ENCODE measurements at places on chromosomes 1 and 21.

GRCh38 chr1:187411118-187411517 is 582.4 kb downstream of the PLA2G4A start:
- DNase-seq = no peak

DNA sequence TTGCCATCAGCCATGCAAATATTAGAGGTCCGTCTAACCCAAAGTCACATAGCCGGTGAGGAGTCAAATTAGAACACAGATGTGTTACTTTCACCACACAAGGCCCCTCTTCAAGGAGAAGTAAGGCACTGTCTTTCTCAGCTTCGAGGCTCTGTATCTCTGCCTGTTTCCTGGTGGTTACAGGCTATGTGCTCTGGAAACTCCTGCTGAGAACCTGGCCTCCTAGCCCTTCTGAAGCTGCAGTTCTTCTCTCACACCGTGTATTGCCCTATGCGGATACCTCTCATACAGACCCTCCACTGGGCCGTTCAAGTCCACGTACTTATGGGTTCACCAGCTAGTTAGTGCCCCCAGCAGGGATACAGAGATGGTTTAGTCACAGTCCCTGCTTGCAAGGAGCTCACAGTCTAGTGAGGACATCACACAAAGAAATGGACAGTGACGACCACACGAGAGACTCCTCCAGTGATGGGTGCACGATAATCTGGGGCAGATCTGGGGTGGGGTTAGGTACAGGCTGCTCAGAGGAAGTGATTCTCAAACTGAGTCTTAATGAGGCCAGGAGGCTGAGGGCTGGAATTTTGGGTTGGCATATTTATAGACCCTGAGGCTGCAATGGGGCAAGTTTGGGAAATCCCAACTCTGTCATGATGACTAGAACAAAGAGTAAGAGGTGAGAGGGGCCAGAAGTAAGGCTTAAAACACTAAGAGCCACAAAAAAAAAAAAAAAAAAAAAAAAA is 22.8 kb upstream of the ELOA start:
- DNase-seq = no peak

DNA sequence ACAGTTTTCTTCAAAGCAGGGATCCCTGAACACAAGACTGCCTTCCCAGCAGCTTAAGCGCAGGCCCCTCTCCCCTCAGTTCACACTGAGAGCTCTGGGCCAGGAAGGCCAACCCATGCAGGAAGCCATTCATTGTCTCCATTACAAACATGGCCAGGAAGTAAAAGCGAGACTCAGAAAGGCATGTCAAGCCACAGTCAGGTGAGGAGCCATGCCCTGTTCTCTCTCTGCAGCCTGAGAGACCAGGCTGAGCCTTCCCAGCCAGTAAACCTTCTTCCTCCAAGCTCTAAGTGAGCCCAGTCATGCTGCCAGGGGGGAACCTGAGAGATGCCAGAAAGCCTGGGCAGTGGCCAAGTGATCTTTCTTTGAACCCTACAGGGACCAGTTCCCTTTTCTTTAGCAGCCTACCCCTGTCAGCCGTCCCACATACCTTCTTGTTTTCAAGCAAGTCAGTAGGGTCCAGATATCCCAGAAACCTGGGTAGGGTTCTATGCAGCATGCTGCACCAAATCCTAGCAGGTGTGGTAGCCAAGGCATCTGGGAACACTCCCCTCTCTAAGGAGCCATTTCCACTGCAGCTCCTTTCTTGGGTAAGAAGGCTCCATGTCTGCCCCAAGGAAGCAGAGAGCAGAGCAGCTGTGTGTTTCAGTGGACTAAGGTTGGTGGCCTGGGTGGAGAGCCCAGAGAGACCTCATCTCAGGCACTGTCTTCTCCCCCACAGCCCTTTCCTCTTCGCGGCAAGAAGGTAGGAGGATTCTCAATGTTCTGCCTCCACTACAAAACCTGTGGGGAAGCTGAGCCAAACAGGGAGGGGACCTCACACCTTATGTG is 977 bp downstream of the TRAF3IP3 start:
- no peak for DNase-seq

GRCh38 chr1:167161242-167161641 is 59.4 kb upstream of the POU2F1 start:
- DNase-seq = no peak

DNA sequence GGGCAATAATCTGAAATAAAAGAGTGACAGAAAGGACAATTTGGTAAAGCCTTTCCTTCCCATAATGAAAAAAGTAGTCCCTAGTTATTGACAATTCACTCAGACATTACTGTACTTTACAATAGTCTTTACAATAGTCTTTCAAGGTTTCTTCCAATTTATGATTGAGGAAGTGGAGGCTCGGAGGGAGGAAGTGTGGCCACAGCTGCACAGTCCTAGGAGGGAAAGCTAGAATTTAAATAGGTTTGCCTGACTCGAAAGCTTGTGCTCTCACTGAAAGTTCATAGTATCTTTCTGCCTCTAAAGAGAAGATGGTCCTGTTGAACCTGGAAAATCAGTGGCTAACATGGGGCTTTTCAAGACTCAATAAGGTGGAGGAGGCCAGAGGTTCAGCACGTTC is 203.2 kb downstream of the SDCCAG8 start:
- DNase-seq = no peak

GRCh38 chr1:15038232-15039016 is 115.1 kb upstream of the TMEM51 start:
- peak; percentile 23 for DNase-seq

- DNase-seq = no peak
These were observed 85.7 kb downstream of the ATP1A1 start for GRCh38 chr1:116458695-116459094.

- no peak for DNase-seq
These were observed 80.8 kb downstream of the DOP1B start for GRCh38 chr21:36237441-36237840.

DNA sequence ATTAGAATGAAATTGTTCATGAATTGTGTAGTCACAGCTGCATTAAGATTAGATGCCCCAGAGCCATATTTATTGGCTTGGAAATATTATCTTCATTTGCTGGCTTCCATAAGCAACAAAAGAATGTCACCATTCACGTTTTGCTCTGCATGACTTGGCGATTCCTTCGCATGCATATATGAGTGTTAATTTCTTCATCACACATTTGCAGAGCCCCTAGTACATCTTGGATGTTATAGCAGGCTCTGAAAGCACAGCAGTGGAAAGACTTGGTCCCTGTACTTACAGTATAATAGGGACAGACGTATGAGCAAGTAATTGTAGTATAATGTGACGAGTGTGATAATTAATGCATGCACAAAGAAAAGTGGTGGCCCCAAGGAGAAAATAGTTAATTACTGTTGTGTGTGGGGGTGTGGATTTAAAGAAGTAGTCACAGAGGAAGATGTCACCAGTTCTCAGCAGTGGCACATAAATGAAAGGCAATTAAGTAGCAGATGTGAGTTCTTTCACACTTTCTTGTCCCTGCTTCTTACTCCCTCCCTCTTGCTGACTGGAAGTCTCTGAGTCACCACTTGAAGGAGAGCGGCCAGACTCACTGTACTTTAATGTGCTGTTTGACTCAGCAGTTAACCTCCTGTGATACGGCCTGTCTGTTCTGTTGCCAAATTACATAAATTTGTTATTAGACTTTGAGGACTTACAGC is 21.0 kb downstream of the S100A10 start:
- peak; percentile 90 for DNase-seq

GRCh38 chr1:77281491-77282186 is at the start of gene AK5:
AK5 (plus strand) TSS chr1:77282019; CDS start chr1:77282314, 295 bp downstream.
- peak; percentile 48 for DNase-seq

- DNase-seq = no peak
These were observed 4.0 kb downstream of the POLR3C start for GRCh38 chr1:145827966-145828365.

- no peak for DNase-seq
These were observed 51.3 kb downstream of the PCP4 start for GRCh38 chr21:39918558-39918957.

GRCh38 chr1:28099050-28099769 is 10.8 kb upstream of the EYA3 start:
- no peak for DNase-seq

DNA sequence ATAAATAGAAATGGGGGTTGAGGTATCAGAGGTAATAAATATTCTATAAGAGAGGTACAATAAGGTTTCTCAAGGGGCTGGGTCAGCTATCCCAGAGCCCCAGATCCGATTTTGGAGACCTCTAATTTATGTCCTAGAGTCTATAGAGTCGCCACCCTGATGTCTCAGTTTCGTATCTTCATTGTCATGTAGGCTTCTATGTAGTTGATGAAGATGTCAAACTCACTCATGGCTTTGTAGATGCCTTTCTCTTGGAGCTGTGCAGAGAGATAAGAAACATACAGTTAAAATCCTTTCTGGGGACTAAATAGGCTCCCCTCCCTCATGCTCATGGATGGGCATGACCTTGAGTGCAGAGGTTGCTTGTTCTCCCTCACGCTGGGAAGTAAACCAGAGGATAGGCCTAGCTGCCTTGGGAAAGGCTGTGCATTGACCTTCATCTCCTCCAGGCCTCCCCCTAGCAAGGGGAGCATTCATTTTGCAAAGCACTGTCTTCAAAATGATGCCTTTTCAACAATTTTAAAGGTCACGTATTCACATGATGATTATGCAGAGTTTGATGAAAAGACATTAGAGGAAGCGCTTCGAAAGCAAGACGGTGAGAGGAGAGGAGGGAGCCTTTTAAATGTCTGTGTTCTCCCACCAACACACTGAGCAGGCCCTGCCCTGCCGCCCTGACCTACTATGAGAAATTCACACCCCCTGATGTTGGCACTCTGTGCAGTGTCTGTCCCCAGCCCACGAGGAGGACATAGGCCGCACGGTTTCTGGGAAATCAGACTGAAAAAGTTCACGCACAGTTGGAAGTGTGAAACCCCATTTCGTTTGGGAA is 1.9 kb upstream of the IL19 start:
- no peak for DNase-seq

DNA sequence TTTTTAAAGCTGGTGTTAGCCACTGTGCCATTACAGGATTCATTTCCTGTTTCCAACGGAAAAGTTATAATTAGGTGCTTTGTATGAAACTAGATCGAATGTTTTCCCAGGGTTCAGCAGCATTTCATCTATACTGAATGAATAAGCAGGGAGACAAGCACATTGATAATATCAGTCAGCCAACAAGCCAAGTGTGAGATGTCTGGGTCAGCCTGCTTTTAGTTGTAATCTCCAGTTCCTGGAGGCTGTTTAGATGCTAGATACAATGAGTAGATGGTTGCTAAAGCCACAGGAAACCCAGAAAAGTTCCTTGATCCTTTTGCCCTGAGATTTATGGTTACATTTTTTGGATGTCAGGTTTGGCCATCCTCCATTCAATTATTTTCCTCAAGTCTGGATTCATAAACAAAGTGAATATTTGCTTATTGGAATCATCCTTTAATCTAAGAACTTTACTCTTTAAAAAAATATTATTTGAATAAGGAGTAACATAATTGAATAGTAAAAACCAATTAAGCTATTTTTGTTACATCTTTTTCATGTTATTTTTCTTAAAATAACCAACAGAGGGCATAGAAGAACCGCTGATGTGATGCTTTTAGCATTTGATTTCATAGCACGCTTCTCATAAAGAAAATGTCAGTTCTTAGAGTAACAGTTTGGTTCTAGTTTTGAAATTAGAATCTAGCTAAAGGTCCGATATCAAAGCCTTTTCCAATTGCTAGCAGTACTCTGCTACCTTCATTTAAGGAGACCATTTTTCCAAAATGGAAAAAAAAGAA is 76.6 kb downstream of the HSPA13 start:
- no peak for DNase-seq

- DNase-seq = no peak
These were observed 5.0 kb upstream of the PPP1R15B start for GRCh38 chr1:204416589-204417073.

DNA sequence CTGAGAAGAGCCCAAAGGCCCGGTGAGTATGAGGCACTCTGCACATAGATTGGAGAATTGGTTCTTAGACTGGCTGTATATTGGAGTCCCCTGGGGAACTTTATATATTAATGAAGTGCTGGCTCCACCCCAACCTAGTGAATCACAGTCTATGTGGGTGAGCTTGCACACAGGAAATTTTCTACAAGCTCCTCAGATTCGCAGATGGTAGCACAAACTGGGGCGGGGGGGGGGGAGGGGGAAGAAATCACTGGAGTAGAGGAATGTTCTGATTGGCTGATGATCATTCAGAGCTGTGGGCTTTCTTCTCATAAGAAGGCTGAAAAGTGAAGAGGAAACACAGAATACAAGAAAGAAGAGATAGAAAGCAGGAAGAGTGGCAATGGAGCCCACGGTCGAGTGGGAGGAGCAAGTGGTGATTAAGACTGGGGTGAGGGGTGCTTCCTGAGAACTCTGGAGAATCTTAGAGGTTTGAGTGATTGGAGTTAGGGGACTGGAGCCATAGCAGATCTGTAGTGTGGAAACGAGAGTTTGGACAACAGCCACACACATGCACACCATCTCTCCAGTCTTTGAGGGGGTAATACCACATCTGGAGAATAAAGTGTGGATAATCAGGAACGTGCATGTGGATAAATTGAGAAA is 465.9 kb upstream of the DAB1 start:
- DNase-seq = peak; percentile 93

DNA sequence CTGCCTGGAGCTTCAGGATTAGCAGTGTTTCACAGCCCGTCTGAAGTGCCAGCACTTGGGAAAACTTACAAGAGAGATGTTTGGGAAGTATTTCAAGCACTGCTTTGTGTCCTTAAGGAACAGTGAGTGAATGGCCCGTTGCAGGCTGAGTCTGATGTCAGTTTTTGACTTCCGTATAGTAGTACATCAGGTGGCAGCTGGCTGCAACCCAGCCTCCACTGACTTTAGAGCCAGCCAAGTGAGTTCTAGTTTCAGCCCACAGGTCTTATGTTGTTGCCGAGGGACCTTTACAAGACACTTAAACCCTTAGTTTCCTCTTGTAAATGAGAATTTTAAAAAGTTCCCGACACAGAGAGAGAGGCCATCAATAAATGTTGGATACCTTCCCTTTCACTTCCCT is 35.0 kb downstream of the UCK2 start:
- no peak for DNase-seq

GRCh38 chr1:48675251-48675650 is 101.4 kb downstream of the BEND5 start:
- DNase-seq = no peak

- DNase-seq = peak; percentile 36
These were observed 384.9 kb downstream of the NCAM2 start for GRCh38 chr21:21383126-21383525.

DNA sequence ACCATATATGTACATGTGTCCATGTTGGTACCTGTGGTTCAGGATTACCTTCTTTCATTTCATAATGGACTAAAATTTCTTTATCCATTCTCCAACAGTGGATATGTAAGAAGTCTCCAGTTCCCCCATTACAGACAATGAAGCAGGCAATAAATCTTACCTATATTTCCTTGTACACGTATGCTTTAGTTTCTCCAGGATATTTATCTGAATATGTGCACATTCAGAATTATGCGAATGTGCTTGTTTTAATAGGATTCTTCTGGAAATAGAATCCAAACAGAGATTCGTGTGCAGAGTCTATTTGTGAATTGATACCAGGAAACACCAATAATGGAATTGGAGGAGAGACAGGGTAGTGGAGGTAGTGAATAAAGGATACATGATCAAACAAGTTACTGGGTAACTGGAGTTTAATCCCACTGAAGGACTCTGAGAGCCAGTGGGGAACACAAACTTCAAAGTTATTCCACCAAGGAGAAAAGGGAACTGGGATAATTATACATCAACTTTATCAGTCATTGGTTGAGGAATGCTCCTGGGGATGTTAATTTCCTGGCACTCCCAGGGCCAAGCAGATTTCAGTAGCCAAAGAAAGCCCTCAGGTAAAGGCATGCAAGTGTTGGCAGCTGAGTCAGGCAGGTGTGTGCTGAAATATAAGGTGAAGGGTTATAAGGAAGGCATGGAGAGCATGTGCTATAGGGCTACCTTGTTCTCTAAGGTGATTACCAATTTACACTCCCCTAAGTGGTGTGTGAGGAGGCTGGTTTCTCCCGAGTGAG is 374.9 kb upstream of the PBX1 start:
- no peak for DNase-seq
